Esophagus mucosa (tissue), 1 donor: ENCODE measurements at places on chromosomes 6 and 20. TPM values are rescaled to one million over a fixed set of nuclear protein-coding genes. Genes with fewer than 3 reads are reported as not detected.

MDFI gene
- 47.1 TPM for total RNA-seq

CLPSL2 gene
- not detected for total RNA-seq

EPPIN gene
- total RNA-seq, result not detected

FAM209B gene
- total RNA-seq, result 0.44 TPM

OR10C1 gene
- total RNA-seq, result not detected

HSF2 gene
- total RNA-seq, result 4.7 TPM

RHAG gene
- not detected for total RNA-seq

TGM2 gene
- total RNA-seq, result 9.6 TPM

PXDC1 gene
- 7.2 TPM for total RNA-seq

FAM83C gene
- total RNA-seq, result 39.1 TPM

COL19A1 gene
- total RNA-seq, result 0.04 TPM

CENPQ gene
- 3.3 TPM for total RNA-seq

GNMT gene
- total RNA-seq, result not detected

PARD6B gene
- total RNA-seq, result 6.5 TPM

CRIP3 gene
- total RNA-seq, result 0.28 TPM

GABRR2 gene
- total RNA-seq, result not detected
